ENCODE measurements at places on chromosomes 12 and 14.

DNA sequence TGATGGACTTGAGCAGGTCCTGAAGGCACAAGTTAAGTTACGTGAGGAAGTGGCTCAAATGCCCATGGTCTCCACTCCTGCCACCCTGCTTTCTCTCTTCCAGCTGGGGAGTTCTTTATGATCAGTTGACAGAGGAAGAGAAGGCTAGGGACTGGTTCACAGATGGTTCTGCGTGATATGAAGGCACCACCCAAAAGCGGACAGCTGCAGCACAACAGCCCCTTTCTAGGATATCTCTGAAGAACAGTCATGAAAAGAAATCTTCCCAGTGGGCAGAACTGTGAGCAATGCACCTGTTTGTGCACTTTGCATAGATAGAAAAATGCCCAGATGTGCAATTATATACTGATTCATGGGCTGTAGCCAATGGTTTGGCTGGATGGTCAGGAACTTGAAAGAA is 162.4 kb upstream of the FSCB start:
- no peak for DNase-seq

GRCh38 chr12:12592930-12593329 is 18.7 kb upstream of the CREBL2 start:
- DNase-seq: no peak

- DNase-seq: no peak
Observed at GRCh38 chr12:7352661-7353060, 48.8 kb downstream of the ACSM4 start.

DNA sequence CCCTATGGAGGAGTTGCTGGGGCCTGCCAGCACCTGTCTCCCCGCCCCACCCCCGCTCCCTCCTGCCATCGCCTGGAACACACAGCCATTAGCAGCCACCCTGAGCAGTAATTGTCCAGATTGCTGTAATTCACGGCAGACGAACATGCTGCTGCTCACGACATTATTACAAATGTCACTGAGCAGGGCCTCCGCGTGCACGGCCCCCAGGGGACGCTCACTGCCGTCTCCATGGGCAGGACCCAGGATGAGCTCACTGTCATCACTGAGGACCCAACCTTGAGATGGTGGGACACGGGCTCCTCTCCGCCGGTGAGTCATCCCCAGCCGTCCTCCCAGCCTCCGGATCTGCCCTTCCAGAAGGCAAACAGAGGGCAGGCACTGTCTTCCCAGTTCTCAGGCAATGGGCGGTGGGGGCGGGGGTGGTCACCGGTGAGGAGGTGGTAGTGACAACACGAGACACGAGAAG is 100.4 kb downstream of the RFLNA start:
- DNase-seq: peak; percentile 66

DNA sequence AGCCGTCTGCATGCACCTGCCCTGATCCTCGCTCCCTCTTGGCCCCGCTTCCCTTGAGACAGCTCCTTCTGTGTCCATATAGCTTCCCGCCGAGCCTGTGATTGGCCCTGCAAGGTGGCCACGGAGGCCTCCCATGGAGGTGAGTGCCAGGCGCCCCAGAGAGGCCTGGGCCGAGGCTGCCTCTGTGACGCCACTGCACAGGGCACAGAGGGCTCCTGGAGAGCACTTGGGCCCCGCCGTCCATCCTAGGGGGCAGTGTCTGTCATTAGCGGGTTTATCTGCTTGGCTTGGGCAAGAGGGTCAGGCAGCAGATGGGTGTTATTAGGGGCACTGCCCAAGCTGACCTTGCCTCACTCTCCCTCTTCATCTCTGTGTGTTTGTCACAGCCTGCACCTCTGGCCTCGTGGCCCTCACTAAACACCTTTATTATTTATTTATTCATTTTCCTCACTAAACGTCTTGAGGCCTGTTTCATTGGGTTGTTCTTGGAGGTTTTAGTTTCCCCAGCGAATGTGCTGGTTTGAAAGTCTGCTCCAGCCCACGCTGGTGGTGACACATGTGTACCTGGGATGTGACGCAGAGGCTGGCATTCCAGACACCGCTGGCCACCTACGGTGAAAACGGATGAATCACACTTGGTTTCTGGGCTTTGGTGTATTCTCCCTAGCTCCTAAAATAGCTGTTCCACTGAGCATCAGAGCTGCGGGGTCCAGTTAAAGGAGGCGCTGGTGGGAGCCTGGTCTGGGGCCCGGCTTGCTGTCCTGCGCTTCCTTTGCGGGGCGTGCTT is 5.9 kb downstream of the ZFYVE21 start:
- DNase-seq: no peak

DNA sequence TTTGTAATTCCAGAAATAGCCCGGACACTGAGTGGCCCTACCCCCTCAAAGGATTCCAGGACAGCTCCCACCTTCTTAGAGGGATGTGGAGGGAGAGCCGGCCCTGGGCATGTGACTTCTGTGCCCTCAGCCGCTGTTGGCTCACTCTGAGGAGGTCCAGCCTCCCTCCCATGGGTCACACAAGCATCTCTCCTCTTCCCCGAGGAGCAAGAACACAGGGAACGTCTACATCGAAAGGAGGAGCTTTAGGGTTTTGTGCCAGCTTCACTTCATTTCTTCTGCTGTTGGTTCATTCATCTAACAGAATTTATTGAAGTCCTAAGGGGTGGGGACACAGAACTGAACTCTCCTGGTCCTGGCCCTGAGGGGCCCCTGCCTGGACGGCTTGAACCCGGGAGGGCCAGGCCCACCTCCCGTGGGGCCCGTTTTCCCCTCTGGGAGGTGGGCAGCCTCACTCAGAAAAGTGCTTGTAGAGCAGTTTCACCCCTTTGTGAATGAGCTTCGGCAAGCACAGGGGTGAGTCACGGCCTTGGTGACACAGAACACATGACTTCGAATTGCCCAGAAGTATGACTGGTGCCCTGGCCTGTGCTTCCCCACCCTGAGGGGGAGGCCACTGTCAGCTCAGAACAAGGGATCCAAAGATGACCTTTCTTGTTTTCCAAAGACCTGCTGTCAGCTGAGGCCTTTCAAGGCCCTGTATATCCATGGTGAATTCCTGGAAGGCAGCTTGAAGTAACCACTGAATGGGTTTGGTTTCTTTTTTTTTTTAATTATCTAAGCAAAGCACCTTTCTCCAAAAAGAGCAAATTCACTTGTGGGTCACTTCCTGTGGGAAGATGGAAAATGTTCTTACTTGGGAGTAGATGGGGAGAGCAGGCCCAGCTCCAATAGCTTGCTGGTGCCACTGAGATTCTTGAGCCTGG is 39.2 kb downstream of the NFKBIA start:
- DNase-seq: no peak

GRCh38 chr12:106598003-106598402 is 15.2 kb downstream of the RFX4 start:
- DNase-seq: no peak

- DNase-seq: no peak
Observed at GRCh38 chr12:95802482-95803270, 12.1 kb upstream of the NTN4 start.

DNA sequence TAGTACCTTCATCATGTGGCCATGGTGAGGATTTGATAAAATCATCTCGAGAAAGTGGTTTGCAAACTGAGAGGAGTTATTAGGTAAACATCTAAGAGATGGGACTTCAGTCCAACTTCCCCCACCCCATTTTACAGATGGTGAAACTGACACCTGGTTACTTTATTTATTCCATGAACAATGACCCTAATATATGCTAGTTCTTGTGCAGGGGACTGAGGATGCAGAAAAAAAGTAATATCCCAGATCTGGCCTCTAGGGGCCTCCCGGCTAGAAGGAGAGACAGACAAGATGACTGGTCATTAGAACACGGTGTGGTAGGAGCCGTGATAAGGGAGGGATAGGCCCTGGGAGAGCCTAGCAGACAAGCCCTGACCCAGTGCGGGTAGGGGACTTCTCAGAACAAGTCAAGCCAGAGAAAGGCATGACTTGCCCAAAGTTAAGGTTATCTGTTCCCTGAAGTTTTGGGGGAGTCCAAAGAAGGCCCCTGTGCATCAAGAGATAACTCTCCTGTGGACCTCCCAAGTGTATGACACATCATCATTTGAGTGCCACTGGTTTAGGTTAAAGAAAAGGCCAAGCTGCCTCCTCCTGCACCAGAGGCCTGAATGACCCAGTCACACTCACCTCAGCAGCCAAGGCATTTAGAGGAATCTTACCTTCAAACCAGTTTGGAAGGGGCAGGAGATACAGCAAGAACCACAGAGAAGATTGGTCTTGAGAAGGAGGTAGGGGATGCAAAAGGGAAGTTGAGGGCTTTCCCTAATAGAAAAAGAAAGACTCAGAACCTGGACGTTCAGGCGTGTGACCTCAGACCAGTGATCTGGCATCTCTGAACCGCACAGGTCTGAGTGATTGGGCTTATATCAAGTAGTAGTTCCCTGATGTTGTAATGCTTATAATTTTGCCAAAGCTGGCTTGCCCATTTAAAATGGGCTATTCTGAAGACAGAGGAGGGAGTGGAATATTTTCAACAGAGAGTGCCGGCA is 1.6 kb downstream of the CMKLR1 start:
- DNase-seq: no peak

DNA sequence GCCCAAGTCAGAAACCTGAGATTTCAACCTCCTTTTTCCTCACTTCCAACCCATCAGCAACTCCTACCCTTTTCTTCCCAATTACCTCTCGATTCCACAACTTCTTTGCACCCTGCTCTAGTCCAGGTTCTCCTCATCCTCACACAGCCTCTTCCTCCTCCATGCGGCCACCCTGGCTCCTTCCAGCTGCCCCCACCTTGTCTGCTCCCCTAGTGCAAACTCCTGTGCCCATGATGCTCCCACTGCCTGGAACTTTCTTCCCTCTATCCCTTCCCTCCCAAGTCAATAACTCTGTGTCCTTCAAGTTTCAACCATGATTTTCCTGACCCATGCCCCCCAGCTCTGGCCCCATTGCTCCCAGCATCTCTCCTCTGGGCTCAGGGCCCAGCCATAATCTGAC is 17.3 kb downstream of the SELPLG start:
- no peak for DNase-seq

GRCh38 chr14:32576088-32576795 is 247.1 kb downstream of the AKAP6 start:
- DNase-seq: peak; percentile 57

DNA sequence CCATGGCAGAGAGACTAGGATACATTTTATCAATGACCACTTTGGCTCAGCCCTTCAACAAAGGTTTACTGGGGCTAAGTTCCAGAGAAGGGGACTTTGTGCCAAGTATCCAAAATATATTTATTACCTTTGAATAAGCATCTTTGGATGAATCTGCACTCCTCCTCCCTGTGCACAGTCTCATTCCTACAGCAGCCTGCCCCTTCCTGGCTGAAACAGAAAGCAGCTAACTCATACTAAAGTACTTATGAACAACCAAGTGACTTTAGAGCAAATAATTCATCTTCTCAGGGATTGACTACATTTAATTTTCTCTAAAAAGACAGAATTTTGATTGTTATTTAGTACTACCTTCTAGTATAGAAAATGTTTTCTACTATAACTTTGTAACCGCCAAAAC is 47.8 kb upstream of the ETV6 start:
- DNase-seq: no peak

DNA sequence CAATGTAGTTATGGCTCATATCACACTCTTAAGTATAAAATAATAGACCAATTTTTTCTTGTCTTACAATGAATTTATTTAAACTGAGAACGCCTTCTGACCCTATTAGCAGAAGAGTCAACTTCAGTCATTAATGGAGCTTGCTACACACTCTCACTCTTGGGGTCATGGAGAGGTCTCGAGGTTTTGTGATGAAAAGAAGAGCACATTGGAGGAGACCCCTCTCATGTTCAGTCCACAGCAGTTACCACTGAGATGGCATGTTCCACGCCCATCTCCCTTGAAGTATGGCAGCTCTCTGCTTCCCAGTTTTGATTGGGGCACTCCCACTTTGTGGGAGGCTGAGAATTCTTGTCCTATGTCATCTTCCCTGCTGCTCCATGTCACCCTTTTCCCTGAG is 266.4 kb downstream of the RPS29 start:
- no peak for DNase-seq

DNA sequence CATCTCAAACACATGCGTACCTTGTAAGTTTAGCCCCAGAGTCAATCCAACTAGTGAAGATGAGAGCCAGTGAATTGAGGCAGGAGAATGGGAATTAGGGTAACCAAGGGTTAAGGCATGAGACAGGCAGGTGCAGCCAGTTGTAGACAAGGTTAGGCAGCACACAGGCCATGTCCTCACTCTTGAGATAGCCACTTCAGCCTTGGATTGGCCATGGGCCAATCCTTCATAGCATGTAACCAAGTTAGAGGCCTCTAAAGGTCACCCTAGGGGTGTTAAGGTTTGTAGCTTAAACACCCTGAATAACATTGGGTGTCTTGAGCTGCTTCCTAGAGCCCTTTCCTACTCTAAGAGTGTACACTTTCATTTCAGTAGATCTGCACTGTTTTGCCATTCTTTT is 208.2 kb upstream of the RBM19 start:
- DNase-seq: no peak

DNA sequence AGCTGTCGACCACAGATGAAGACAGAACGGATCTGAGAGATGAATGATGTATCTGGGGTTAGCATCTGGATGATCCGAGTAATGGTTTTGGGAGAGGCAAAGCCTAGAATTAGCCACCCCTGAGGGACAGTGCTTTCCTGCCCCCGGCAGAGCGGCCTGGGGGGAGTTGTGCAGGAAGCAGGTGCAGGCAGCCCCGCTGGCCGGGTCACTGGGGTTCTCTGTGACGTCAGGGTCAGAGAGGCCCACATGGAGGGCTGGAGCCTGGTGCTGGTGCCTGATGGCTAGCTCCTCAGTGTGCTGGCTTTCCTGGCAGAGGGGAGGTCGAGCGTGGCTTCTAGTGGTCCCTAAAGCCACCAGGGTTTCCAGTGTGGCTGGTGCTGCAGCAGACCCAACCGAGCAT is 70.3 kb downstream of the ADGRD1 start:
- no peak for DNase-seq

- DNase-seq: no peak
Observed at GRCh38 chr14:77264466-77265186, 6.4 kb downstream of the NGB start.
